Stromal cell of bone marrow (primary cell): ENCODE measurements at places on chromosomes 11 and 22.

DNA sequence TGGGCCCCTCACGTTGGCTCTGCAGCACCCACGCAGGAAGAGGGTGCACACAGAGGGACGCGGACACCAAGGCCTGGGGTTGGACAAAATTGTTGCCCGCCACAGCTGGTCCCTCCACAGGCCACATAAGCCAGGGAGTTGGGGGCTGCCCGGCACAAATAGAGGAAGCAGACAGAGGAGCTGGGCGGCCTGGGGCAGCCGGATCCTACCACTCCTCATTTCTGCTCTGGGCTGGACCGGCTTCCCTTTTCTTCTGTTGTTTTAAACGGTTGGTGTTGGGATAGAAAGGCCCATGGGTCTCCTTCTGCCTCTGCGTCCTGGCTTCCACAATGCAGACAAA lies 36.4 kb upstream of the LINC01488 start:
- no peak for DNase-seq

GRCh38 chr11:44246726-44247125 lies 63.2 kb downstream of the ALX4 start:
- no peak for DNase-seq

DNA sequence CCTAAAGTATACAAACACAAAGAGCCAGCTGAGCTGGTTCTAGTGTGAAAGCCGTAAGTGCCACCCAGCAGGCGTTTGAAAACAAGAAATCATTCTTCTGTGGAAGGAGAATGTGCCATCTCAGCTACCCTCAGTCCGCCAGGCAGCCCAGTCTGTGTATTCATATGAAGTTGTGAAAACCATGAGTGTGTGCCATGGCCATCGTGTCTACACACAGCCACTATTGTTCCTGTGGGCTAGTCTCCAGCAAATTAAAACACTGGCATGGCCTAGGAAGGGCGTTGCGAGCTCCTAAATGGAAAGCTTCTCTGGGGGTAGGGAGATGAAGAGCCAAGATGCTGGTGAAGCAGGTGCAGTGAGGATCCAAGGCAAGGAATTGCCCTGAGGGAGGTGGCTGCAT lies 51.5 kb upstream of the HORMAD2 start:
- no peak for DNase-seq

DNA sequence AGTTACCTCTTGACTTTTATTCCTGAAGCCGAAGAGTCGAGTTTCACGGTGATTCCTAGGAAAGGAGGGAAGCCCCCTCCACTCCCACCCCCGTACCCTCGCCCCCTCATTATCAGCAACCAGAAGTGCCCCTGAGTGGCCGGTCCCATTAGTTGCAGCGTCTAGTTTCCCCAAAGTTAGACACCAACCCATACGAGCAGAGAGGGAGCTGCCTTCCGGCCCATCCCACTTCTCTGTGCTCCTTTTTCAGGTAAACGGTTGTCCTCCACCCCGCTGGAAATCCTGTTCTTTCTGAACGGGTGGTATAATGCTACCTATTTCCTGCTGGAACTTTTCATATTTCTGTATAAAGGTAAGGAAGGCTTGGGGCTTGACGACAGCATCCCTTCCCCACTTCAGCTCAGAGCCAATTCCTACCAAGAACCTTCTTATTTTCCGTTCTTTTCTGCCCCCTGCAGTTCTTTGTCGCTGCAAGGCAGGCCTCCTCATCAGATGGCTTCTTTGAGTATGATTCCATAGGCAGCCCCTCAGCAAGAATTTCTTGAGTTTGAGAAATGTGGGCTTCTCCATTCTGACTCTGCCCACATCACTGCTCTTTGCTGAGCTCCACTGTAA lies 701 bp downstream of the TMEM216 start:
- DNase-seq, result no peak

DNA sequence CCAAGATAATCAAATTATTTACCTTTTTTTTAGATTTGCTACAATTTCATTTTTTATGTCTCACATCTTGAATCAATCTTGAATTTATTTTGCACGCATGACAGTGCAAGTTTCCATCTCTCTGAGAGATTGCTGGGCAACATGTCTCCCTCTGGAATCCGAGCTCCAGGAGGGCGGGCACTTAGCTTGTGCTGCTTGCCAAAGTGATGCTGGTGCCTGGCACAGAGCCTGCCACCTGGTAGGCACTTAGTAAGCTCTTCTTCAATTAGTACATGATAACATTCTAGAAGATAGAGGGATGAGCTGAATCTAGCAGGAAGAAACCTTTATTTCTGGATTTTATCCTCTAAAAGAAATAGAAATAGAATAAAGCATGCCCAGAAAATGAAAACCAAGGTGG lies 27.5 kb upstream of the OR9I1 start:
- no peak for DNase-seq

- no peak for DNase-seq
Measured at GRCh38 chr11:117658809-117659208, 138.2 kb downstream of the DSCAML1 start.

GRCh38 chr11:86183694-86184093 lies 60.9 kb upstream of the EED start:
- no peak for DNase-seq

DNA sequence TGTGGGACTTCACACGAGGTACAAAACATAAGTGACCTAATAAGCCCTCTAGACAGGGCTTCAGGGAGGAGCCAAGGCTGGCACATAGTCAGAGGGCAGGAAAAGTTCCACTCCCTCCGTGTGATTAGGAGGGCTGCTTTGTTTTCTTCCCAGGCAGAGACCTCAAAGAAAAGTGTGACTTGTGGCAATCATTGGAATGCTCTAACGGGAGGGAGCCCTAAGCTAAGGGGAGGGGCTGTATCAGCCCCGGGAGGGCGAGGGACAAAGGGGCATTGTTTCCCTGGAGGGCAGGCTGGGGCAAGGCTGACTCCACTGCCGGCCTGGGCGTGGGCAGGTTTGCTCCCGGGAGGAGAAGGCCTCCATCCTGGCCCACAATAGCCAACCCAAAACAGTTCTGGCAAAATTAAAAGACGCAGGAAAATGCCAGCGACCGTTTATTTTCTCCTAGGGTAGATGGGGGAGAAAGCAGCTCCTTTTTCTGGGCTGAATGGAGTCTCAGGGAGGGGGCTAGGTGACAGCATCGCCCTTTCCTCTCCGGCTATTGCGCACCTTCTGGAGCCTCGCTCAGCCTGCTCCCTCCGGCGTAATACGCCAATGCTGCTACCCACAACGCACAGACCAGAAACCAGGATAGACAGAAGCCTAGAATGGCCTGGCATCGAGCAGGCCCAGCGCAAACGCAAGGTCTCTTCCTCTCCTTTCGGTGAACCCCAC lies 60.2 kb downstream of the ENDOD1 start:
- DNase-seq, result no peak

- DNase-seq, result no peak
Measured at GRCh38 chr22:43000441-43001175, 14.3 kb downstream of the PACSIN2 start.

DNA sequence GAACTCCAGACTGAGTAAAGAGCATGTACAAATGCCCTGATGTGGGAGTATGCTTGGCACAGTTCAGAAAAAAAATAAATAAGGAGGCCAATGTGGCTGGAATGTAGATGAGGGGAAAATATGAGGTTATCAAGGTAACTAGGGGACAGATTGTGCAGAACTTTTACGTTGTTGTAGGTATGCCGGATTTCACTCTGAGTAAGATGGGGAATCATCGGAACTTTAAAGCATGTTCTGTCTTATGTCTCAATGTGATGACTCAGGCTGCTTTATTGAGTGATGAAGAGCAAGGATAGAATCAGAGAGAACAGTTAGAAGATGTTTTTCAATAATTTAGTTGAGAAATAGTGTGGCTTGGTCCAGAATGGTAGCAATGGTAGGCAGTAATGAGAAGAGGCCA lies 130.4 kb downstream of the C11orf87 start:
- peak; percentile 11 for DNase-seq

- DNase-seq, result no peak
Measured at GRCh38 chr22:40687706-40688105, 8.4 kb downstream of the MCHR1 start.

DNA sequence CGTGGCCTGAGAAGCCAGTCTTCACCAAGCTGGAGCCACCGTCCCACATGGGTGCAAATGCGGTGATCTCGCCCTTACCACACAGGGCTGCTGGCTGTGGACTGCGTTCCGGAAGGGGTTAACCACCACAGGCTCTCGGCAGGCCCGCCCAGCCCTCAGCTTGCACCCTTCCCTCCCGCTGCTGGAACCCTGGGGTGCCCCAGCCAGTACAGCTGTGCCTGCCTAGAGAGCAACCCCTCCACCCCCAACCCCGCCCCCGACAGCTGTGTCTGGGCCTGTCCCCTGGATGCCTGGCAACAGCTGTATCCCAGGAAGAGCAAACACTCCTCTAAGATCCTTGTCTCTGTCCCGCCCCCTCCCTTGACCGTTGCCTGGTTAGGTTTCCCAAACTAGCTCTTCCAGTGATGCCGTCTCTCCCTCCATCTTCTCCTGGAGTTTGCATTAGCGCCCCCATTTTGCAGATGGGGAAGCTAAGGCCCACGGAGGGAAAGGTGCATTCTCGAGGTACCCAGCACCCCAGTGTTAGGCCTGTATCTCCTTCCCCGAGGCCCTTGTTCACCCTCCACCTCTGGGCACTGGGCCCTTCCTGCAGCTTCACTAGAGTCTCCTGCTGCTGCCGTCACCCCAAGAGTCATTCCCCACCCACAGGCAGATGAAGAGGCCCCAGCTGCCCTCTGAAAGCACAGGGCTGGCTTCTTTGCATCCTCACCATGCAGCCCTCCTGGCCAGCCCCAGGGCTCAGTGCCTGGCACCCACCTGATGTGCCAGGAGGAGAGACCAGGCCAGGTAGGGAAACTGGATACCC lies 12.6 kb upstream of the COX8A start:
- DNase-seq, result no peak
